ENCODE measurements at places on chromosomes 2 and 18.

DNA sequence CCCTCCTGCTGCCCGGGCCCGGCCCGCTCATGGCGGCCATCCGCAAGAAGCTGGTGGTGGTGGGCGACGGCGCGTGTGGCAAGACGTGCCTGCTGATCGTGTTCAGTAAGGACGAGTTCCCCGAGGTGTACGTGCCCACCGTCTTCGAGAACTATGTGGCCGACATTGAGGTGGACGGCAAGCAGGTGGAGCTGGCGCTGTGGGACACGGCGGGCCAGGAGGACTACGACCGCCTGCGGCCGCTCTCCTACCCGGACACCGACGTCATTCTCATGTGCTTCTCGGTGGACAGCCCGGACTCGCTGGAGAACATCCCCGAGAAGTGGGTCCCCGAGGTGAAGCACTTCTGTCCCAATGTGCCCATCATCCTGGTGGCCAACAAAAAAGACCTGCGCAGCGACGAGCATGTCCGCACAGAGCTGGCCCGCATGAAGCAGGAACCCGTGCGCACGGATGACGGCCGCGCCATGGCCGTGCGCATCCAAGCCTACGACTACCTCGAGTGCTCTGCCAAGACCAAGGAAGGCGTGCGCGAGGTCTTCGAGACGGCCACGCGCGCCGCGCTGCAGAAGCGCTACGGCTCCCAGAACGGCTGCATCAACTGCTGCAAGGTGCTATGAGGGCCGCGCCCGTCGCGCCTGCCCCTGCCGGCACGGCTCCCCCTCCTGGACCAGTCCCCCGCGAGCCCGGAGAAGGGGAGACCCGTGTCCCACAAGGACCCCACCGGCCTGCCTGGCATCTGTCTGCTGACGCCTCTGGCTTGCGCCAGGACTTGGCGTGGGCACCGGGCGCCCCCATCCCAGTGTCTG lies 767 bp downstream of the RHOB start:
- DNase-seq = no peak

DNA sequence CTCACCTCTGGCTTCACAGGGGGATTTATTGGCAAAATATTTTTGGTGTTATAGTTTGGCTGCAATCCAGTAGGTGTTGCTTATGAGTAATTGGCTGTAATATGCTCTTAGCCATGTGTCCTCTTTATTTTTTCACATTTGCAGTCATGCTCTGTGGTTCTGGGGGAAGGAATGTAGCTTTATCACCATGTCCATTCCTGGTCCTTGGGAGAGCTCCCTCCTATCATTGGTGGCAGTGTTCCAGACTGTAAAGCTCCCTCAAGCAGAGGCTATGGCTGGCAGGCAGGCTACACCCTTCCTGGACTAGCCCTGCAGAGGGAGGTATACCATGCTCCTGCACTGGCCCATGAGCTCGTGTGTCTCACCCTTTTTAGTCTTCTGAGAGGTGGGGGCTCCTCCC lies 120.0 kb upstream of the FSIP2 start:
- DNase-seq = no peak

DNA sequence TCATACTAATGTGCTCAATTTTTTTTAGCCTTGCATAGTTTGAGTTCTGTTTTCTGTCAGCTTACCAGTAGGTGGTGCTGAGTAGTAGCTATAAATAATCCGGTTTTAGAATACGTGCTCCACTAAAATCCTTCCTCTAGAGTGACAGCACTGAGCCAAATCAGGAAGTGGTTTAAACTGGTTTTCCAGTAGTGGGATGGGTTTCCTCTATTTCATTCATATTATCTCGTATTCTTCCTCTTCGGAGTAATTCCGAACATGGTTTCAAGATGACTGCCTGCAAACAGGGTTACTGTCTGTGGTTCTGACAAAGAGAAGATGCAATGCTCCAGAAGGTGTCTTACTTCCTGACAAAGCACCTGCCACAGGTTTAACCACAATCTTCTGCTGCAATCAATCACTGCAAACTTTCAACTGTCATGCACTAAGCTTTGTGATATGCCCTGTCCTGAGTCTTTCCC lies 496.9 kb upstream of the VRK2 start:
- no peak for DNase-seq

GRCh38 chr2:197308585-197308984 lies 2.0 kb downstream of the ANKRD44 start:
- no peak for DNase-seq

GRCh38 chr18:50158866-50159653 lies 35.9 kb downstream of the MYO5B start:
- DNase-seq = peak; percentile 51

- DNase-seq = no peak
These were observed 2.1 kb upstream of the LANCL1 start for GRCh38 chr2:210478661-210479060.

- DNase-seq = no peak
These were observed 29.2 kb upstream of the STK17B start for GRCh38 chr2:196200557-196200956.

DNA sequence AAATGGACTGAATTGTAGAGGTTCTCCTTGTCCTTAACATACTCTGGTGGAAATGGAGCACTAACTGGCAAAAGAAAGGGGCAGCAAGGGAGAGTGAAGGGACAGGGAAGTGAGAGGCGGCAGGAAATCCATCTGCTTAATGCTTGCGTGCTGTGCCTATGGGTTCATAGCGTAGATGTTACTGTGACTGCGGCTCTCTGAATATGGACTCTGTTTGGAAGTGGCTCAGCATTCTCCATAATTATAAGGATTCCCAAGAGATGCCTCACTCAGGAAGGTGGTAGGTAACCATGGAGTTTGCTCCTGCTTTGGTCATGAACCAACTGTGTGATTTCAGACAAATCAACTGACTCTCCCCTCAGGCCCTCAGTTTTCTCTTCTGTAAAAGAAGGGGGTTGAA lies 50.0 kb downstream of the MYO3B start:
- no peak for DNase-seq

DNA sequence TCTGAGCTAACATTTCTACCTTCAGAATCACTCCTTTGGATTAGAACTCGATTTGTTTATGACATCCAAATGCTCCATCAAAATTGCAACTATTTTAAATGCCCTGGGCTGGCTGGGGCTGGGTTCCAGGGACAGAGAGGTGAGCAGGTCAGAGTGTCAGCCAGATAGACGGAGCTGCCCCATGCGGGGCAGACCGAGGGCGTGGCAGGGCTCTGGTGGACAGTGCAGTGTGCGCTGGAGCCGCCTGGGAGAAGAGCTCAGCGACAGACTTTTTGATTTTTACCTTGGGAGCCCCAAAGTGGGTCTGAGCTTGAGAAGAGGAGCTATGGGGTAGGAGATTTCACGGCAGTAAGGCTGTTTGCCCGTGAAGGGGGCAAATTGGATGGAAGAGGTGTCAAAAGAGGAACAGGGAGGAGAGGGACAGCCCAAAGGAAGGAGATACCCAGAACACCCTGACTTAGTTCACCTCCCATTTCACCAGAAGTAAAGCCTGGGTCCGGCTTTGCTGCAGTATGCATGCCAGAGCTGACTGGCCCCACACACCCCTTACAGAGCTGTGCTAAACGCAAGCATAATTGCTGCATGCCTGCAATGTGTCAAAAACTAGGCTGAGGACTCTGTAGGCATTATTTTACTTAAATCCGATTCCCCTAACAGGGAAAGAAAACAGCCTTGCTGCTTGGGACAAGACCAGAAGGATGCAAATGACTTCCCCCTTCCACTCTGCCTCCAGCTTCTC lies 33.7 kb downstream of the EN1 start:
- DNase-seq = no peak

GRCh38 chr2:21103274-21103891 lies 20.4 kb upstream of the TDRD15 start:
- DNase-seq = peak; percentile 11

GRCh38 chr18:22228976-22229375 lies 59.6 kb downstream of the GATA6 start:
- no peak for DNase-seq

GRCh38 chr18:26662996-26663395 lies 114.6 kb upstream of the KCTD1 start:
- DNase-seq = no peak

DNA sequence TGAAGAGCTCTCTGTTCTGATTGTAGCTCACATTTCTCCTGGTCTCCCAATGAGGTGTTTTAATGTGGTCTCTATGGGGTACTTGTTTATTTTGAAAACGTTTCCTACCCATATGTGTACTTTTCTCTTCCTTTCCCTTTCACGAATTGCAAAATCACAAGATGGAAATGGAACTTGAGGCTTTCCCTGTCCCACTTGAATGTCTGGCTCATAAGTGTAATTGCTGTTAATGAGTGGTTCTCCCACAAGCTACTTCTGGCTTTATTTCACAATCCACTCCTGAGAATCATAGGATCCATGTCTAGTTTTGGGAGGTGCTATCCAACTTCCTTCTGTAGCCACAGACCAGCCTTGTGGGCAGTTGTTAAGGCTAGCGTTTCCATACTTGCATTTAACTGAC lies 81.1 kb upstream of the CAVIN2 start:
- DNase-seq = no peak

DNA sequence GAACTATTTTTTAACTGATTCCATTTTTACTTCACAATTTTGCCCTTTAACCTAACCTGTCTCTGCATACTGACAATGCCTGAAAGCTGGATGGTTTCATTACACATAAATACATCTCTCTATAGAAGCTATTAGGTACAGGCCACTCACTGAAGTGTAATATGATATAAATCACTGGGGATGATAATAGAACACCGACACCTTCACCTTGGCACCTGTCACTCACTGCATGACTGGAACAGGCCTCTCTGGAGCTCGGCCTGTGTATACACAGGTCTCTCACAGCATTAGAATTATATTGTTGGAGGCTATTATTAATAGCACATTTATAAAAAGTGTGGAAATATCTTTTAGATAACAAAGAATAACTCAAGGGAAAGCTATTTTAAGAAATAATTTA lies 138.2 kb downstream of the TMEM131 start:
- no peak for DNase-seq

GRCh38 chr2:27991146-27991545 lies 100.6 kb downstream of the BABAM2 start:
- no peak for DNase-seq

GRCh38 chr18:5710676-5711075 lies 166.9 kb upstream of the EPB41L3 start:
- DNase-seq = no peak

DNA sequence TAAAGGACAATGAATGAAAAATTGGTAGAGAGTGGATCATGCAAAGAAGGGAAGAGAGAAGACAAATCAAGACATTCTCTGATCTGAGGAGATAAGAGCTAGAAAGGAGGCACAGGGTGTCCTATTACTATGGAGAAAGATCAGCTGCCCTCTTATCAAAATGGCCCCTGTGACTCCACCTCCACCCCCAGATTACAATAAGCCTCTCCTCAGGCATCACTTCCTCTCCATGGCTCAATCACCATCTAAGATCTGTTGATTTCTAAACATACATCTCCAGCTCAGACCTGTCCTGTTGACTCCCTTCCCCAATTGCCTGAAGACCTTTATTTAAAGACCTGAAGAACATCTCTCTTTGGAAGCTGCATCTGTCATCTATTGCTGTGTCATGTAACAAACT lies 43.2 kb downstream of the SP100 start:
- no peak for DNase-seq

- DNase-seq = no peak
These were observed 32.6 kb downstream of the BCL2 start for GRCh38 chr18:63286926-63287325.

DNA sequence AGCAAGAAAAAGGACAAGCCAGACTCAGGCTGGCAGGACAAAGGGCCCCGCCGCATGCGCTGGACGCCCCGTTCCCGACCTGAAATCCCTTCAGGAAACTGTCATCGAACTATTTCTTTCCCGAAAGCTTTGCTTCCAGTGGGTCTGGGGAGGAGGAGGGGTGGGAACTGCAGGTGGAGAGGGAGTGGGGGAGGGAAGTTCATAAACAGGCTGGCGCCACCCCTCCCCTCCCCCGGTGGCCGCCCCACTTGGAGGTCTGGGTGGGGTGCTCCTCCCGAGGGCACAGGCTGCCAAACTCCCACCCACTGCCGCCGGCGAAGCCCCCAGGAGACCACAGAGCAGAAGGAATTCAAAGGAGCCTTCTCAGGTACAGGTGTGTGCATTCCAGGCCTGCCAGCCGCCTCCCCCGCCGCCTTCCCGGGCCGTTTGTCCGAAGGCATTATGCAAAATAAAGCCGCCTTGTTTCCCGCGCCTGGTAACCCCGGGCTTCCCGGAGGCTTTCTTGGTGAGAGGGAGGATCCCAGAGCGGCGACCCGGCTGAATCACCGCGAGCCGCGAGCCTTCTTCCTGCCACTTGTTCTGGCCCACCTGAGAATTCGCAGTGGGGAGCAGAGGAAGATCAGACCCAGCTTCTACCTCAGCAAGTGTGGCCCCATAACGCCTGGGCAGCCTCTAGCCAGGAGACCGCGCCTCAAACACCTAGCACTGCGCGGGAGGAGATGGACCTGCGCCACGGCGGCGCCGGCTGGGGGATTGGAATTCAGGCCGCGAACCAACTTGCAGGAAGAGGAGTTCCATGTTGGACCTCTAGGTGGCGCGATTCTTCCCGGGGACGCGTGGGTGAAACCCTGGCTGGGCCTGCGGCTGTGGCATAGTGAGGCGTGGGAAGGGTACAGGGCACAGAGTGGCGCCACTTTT lies 101.9 kb downstream of the FOXI3 start:
- DNase-seq = peak; percentile 40

- no peak for DNase-seq
These were observed 37.4 kb downstream of the TMEM87B start for GRCh38 chr2:112092286-112093041.

- DNase-seq = no peak
These were observed at the start of gene NOTO for GRCh38 chr2:73202156-73203054. Gene NOTO (plus strand): TSS chr2:73202574. CDS start chr2:73202667, 93 bp downstream.

DNA sequence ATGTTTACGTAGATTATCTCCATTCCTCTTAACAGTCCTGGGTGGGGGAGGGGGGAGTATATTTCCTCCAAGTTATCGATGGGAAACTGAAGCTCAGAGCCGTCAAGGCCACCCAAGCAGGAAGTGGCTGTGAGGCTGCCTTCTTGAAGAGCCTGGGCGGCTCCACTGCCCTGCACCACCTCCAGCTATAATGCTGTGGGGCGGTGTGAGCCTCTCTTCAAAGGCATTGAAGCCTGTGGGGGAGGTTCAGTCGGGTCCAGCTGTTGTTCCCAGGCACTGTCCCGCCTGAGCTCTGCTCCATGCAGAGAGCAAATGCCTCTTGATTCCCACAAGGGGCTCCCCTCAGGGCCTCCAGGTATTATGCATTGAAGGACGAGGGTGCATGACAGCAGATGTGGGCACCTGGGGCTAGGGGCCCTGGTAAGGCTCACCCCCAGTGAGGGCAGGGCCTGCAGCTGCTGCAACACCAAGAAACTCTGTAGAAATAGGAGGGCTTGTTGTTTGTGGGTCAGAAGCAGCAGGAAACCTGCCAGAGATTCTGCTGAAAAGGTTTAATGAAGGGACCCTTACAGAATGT lies 29.5 kb upstream of the LAPTM4A start:
- DNase-seq = peak; percentile 44

All from renal pelvis (tissue), 12 donors.